ENCODE measurements at places on chromosomes 16 and 17. TPM values are rescaled to one million over a fixed set of nuclear protein-coding genes. Genes with fewer than 3 reads are reported as not detected.

SCNN1B gene
- total RNA-seq: 0.57 TPM

CDK5R1 gene
- total RNA-seq: 1.8 TPM

GRCh38 chr17:51258756-51259563, 889 bp downstream of the MBTD1 start:
- DNase-seq: peak; percentile 5

GRCh38 chr16:72677662-72678447, 370.1 kb downstream of the ZFHX3 start:
- no peak for DNase-seq

EPX gene
- total RNA-seq: not detected

KPNA2 gene
- 175 TPM for total RNA-seq

PRSS53 gene
- 9.2 TPM for total RNA-seq

HBM gene
- total RNA-seq: not detected

KRT28 gene
- not detected for total RNA-seq

- no peak for DNase-seq
Measured at GRCh38 chr17:9175700-9176467, 154.6 kb downstream of the NTN1 start.

P2RX1 gene
- total RNA-seq: not detected

GRCh38 chr16:19883296-19883965, 1.2 kb downstream of the GPRC5B start:
- no peak for DNase-seq

DNA sequence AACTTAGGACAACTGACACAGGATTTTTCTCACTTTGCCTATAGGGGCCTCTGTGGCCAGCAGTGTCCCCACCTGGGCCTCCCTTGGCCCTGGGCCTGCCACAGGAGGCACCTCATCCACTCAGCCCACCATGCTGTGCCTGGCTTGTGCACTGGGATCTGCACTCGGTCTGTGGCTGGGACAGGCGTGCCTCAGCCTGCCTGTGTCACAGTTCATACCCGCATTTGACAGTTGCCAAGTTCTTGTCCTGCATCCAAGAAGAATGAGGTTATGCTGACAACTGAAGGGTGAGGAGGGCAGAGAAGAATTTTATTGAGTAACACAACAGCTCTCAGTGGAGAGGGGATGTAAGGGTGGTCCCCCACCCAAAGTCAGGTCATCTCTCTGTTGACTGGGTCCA, 36.0 kb downstream of the ZFP90 start:
- DNase-seq: no peak

DNA sequence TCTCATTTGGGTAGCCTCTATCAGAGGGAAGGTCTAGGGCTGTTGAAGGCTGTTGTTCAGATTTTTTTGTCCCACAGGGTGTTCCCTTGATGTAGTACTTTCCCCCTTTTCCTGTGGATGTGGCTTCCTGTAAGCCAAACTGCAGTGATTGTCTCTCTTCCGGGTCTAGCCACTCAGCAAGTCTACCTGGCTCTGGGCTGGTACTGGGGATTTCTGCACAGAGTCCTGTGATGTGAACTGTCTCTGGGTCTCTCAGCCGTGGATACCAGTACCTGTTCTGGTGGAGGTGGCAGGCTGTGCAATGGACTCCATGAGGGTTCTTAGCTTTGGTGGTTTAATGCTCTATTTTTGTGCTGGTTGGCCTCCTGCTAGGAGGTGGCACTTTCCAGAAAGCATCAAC, 23.3 kb upstream of the CCR7 start:
- no peak for DNase-seq

DNA sequence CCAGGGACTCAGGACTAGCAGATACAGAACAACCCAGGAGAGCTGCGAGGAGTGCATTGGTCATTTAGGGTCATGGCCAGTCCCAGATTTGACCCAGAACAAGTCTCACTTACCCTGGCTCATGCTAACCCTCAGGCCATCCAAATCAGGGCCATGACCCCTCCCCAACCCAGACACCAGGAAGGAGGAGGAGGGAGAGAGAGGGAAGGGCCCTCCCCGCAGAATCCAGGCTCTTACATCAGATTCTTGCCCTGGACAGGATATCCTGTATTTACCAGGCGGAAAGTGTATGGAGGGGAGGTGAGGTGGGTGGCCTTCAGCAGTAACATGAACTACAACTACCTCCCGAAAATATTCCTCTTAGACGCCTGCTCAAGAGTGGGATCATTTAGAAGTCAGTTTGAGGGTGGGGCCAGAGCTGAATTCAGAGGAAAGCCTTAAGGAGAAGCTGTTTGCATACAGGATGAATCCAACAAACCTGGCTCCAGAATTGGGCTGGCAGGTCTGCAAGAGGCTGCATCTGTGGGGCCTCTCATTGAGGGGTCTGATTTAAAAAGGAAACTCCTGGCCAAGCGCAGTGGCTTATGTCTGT, 2.1 kb downstream of the VAT1 start:
- DNase-seq: no peak

DNA sequence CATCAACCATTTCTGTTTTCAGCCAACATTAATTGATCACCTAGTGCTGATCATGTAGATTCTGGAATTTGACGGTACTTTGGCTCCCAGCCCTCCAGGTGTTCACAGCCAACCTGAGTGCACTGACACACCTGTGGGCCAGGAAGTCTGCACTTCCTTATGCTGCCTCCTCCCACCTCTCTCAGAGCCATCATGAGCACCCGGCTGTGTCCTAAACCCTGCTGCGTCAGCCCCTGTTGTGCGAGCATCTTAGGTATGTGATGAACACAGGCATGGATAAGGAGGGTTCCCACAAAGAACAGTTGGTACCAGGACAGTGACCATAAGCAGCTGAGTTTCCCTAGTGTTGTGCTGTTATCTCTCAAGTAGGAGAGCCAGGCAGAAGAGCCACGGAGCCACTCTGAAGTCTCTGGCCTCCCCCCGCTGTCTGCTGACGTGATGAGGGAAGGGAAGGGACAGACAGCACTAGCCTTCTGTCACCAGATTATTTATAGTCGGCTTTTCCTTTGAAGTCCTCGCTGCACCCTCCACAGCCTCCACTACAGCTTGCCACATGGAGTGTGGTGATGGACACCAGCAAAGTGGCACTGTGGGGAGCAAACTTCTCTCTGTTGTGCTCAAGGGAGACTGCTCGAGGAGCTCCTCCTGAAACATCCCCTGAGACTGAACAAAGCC, 162.8 kb upstream of the ANKFN1 start:
- no peak for DNase-seq

- no peak for DNase-seq
Measured at GRCh38 chr16:52078716-52079655, 468.0 kb downstream of the TOX3 start.

CCL17 gene
- not detected for total RNA-seq

DNA sequence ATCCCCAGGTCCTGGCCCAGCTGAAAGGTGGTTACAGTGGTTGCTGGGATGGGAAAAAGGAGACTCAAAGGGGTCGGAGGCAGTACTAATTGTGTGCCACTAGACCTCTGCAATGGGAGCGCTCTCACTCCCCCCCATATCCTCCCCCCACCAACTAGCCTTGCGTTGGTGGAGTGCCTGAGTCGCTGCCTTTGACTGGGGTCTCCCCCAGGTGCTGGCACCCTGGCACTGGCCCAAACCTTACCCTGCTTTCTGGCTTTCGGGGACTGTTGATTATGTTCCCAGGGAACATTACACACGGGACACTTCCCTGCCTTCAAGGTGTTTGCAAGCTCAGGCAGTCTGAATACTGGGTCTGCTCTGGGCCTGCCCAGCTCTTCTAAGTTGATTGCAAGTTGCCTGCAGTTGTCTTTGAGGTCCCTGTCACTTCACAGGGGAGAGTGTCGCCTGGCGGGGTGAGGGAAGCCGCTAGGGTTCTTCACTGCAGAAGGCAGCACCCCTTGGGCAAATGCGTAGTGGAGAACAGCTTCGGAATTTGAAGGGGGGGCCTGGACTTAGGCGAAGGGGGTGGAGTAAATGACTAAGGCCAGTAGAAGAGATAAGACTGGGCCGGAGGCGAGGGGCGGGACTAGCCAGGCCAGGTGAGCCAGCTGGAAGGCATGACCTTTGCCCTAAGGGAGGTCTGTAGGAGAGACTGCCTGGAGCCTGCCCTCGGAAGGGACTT, 98.0 kb downstream of the RAB11FIP4 start:
- peak; percentile 93 for DNase-seq

DNA sequence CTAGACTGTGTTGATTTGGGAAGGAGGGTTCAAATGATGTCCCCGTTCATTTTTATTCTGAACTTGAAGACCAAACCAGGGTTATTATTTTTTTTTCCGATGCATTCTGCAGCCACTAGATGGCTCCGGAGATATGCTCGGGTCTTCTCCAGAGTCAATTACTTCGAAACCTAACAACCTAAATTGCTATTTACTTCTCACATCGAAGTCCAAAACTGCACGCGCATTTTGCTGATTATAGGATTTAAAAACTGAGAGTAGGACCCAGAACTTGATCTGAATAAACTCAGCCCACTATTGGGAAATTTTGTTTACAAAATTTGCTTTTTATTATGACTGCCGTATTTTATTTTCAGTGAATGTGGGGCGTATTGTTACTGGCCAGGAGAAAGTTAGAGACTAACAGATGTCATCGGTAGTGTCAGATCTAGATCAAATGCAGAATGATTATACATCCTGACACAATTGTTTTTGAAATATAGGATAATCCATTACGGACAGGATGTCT, 263.8 kb downstream of the HS3ST3A1 start:
- no peak for DNase-seq

DNA sequence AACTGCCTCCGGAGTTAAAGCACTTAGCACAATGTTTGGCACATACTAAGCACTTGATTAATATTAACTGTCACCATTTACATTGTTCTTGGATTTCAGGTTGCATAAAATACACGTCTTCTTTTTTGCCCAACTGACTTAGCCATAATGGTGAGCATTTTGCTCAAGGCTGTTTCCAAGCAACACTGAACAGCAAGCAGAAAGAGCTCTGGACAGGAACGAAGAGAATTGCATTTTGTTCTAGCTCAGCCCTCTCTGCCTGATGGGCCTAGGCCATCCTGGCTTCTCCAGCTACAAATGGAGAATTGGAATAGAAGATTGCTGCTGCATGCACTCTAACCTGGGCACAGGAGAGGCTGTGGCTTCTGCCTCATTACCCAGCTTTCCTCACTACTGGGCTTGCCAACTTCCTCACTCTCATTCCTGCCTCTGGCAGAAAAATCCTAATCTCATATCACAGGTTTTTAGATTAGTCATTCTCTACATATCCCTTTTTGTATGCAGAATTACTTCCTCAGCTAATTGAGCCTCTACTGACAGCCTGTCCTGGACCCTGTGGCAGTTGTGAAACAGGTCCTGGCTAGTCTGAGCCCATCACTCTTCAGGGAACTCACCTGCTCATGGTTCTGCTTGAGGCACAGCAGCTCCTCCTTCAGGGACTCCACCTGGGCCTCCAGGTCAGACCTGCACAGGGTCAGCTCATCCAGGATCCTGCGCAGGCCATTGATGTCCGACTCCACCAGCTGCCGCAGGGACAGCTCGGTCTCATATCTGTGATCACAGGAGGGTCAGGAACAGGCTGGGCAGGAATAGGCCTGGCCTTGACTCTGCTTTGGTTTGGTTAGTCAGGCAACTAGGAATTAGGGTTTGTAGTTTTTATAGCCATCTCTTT, 2.5 kb downstream of the KRT33A start:
- no peak for DNase-seq

DNA sequence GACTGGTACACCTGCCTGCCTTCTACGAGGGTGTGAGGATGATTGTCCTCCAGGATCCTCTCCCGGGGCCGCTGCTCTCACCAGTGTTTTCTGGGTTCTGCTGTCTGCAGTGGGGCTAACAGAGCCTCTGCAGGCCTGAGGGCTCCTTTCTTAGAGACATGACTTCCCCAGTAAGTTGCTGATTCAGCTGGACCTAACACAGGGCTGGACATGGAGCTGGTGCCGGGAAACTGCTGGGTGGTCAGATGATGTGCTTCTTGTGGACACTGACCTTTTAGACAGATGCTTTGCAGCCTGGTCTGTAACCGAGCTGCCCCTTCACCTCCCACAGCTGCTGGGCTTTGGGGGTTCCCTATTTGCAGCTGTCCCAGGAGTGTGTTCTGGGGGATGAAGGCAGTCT, 71.5 kb downstream of the FOXL1 start:
- DNase-seq: no peak

- DNase-seq: no peak
Measured at GRCh38 chr17:80768389-80768788, 223.3 kb upstream of the CHMP6 start.

GRCh38 chr17:17042851-17043460, 699 bp downstream of the MPRIP start:
- DNase-seq: peak; percentile 41

GRCh38 chr17:29720551-29720950, 97.8 kb upstream of the CORO6 start:
- no peak for DNase-seq

- DNase-seq: no peak
Measured at GRCh38 chr17:70622368-70623260, 453.3 kb downstream of the KCNJ2 start.

All from PC-9 (cell line).